Neural crest cell (in vitro differentiated cells): ENCODE measurements at places on chromosomes 7 and 10. TPM values are rescaled to one million over a fixed set of nuclear protein-coding genes. Genes with fewer than 3 reads are reported as not detected.

The PRPF18 gene
- 14.6 and 15.0 TPM in 2 replicates for total RNA-seq

The GFRA1 gene
- total RNA-seq: 72.4 and 72.8 TPM in 2 replicates

The CYP26C1 gene
- 0.30 and 0.37 TPM in 2 replicates for total RNA-seq

The SPDYE9 gene
- total RNA-seq: not detected in 2 replicates

The CPED1 gene
- total RNA-seq: 3.6 and 4.3 TPM in 2 replicates

The KCP gene
- total RNA-seq: 2.7 and 2.9 TPM in 2 replicates

DNA sequence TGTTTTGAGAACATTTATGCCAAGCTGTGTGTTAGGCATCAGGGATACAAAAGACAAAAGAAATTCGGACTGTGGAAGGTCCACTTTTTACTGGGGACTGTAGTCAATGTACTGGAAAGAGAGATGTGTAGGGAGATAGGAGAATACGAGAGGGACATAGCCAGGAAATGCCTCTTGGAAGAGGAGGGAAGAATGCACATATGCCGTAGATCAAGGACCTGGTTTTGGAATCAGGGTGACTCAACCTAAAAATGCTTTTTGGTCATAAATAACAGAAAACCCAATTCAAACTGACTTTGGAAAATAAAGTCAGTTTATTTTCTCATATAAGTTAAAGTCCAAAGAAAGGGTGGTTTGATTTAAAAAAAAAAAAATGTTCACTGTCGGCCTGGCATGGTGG lies 140.3 kb upstream of the TCF7L2 start:
- no peaks in the 10 kb centered on the region for H3K27me3 ChIP-seq
- DNase-seq: no peak
- no peak overlapping the region for H3K27ac ChIP-seq
- no peak overlapping the region for H3K4me3 ChIP-seq
- H3K4me1 ChIP-seq: peaks cover 65% of the 10 kb centered on the region

DNA sequence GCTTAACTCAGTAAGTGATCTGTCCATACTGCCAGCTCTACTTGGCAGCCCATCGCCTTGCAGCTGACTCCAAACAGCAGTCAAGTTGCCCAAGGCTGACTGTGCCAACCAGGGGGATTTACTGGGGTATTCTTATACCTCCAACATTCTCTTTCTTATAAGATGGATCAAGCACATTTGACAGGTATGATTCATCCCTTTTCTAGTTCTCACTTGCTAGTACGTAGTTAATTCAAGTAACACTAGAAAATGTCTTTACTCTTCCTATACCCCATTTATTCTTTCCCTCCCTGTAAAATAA lies 77.0 kb downstream of the SLC25A13 start:
- H3K4me3 ChIP-seq: no peak overlapping the region
- H3K36me3 ChIP-seq: peaks cover 3% of the 10 kb centered on the region
- H3K27me3 ChIP-seq: peaks cover 31% of the 10 kb centered on the region
- no peak overlapping the region for H3K27ac ChIP-seq
- DNase-seq: no peak

DNA sequence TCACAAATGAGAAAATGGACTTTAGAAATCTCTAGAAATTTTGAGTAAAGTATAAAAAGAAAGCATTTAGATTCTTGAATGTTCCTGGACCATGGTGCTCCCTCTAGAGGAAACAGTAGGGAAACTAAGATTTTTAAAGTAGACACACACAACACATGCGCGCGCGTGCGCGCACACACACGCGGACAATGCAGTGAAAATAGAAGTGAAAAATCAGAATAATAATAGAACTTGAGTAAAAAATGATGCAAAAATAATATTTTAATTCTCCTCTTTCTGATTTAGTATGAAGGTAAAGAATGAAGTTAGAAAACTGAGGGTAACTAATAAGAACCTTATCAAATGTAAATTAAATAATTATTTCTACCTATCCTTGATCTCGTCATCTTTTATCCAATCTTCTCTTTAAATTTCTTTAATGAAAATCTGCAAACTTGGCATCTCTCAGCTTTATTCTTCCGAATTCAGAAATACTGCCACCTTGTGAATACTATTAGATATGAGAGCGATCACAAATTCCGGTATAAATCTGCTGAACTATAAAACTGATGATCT lies 117.0 kb upstream of the AMPH start:
- H3K4me3 ChIP-seq: no peak overlapping the region
- H3K27ac ChIP-seq: no peak overlapping the region
- no peaks in the 10 kb centered on the region for H3K4me1 ChIP-seq
- peaks cover 15% of the 10 kb centered on the region for H3K36me3 ChIP-seq
- DNase-seq: no peak

DNA sequence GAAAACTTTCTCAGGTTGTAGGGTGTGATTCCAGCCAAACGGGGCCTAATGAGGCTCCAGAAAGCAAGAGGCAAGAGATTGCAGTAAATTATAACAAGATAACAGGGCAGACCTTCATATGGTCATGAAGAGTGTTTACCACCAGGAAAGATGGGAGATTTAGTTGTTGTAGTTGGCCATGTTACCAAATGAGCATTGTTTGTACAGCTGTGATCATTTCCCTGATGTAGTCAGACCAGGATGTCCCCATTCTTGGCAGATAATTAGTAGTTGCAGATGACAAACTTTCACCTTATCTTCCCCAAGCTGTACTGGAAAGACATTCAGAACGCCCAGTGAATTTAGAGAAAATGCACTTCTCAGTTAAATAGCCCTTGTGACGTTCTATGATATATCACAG lies 630.8 kb downstream of the ANKRD7 start:
- H3K27ac ChIP-seq: no peak overlapping the region
- DNase-seq: no peak
- no peaks in the 10 kb centered on the region for H3K27me3 ChIP-seq

DNA sequence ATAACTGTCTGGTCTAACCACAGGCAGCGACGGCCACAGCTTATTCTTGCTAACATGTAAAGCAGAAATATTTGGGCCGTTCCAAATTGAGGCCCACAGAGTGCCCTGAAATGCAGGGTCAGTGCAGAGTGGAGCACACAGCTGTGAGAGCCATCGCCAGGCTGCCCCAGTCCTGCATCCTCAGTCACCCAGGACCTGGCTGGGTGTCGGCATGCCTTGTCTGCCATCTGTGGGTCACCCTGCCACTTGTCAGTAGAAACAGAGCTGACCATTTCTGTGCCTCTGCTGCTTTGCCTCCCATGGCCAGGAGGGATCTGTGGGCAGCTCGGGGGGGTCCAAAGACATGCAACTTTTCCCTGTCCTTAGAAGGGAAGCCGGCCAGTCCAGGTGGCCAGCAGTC lies 57.3 kb upstream of the BTBD16 start:
- DNase-seq: no peak
- no peak overlapping the region for H3K27ac ChIP-seq
- peaks cover 4% of the 10 kb centered on the region for H3K4me1 ChIP-seq
- no peak overlapping the region for H3K4me3 ChIP-seq

DNA sequence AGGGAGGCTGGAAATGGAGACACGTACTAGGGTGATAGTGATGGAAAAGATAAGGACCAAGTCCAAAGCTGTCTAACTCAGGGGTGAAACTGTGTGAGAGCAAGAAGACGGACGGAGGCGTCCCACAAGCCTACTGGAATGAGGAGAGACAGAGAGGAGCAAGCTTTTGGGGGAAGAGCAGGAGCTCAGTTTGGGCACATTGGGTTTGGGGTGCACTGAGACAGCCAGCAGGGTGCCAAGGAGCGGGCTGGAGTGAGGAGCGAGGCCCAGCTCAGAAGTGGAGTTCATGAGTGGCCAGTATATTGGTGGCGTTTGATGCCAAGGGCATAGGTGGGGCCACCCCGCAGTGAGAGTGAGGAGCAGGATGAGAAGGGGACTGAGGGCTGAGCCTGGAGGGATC lies 22.6 kb downstream of the GHRHR start:
- no peak overlapping the region for H3K27ac ChIP-seq
- DNase-seq: no peak
- H3K4me1 ChIP-seq: peaks cover 59% of the 10 kb centered on the region
- no peaks in the 10 kb centered on the region for H3K36me3 ChIP-seq
- no peak overlapping the region for H3K4me3 ChIP-seq
- peaks cover 26% of the 10 kb centered on the region for H3K27me3 ChIP-seq

DNA sequence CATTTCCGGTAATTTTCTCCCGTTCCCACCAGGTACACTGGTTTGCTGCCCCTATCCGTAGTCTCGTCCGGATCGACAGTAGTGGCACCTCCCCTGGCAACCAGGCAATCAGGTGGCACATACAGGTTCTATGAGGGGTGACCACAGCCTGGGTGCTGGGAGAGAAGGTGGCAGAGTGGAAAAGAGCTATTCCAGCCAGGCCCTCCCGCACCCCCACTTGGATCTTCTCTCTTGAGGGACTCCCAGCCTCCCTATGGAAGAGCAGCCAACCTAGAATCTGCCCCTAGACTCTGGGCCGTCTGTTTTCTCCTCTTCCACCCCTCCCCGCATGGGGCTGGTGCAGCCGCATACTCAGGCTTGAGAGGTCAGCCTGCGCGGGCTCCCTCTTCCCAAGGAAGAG lies 58.6 kb downstream of the GPR26 start:
- H3K27ac ChIP-seq: no peak overlapping the region
- H3K4me1 ChIP-seq: peaks cover 9% of the 10 kb centered on the region
- no peak for DNase-seq
- H3K36me3 ChIP-seq: no peaks in the 10 kb centered on the region

- H3K27ac ChIP-seq: no peak overlapping the region
- H3K4me1 ChIP-seq: peaks cover 12% of the 10 kb centered on the region
- no peaks in the 10 kb centered on the region for H3K36me3 ChIP-seq
- no peak for DNase-seq
- H3K27me3 ChIP-seq: peaks cover 3% of the 10 kb centered on the region
- no peak overlapping the region for H3K4me3 ChIP-seq
Observed at GRCh38 chr10:99339077-99339476, 9.9 kb downstream of the CNNM1 start.

DNA sequence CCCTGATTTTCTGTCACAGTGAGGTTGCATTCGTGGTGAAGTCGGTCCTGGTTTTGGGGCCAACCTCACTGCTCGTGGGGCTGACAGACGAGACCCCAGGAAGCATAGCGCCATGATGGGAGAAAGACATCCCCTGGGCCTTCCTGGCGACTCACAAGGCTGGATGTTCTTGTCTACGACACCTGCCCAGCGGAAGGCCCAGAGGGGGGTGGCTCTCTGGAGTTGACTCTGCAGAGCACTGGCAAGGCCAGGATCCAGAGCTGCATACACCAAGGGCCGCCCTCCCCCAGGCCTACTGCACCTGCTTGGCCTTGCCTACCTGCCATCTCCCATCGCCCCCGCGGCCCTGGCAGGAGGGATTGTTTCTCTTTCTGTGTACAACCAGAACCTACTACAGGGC lies 608.9 kb downstream of the PTPRN2 start:
- H3K27me3 ChIP-seq: peaks cover 4% of the 10 kb centered on the region
- peaks cover 3% of the 10 kb centered on the region for H3K36me3 ChIP-seq
- DNase-seq: no peak
- H3K4me1 ChIP-seq: peaks cover 4% of the 10 kb centered on the region
- no peak overlapping the region for H3K27ac ChIP-seq

GRCh38 chr10:19532411-19532810 lies 283.8 kb upstream of the PLXDC2 start:
- no peak for DNase-seq
- no peaks in the 10 kb centered on the region for H3K27me3 ChIP-seq
- H3K4me1 ChIP-seq: no peaks in the 10 kb centered on the region
- H3K36me3 ChIP-seq: no peaks in the 10 kb centered on the region

DNA sequence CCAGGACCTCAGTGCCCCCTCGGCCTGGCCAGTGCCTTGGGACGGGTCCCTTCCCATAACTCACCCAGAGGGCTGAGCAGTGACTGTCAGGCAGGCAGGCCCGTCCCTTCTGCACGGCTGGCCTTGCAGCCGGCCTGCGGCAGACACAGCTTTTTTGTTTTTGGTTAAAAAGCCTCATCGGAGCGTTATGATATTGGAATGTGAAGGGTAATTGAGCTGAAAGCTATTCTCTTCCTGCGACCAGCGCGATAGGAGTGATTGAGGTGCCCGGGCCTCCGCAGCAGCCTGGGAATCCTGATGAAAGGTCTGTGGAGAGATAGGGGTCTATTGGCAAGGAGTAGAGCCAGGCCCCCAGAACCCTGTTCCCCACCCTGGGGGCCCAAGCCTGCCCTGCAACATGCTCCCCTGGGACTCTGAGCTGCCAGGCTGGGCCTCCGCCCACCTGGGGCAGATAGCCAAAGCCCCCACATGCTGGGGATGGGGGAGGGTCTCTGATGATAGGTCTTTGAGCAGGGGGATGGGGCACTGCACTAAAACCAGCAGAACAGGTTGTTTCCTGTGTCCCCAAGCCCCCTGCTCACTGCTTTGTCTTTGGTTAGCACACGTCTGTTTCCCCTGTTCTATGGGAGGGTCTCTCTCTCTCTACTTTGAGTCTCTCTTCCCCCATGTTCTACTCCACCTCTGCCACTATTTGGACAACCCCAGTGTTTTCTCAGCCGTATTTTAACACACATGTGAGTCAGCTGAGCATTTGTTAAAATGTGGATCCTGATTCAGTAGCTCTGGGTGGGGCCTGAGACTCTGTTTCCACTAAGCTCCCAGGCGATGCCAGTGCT lies 131.9 kb downstream of the CDH23 start:
- H3K4me1 ChIP-seq: peaks cover 49% of the 10 kb centered on the region
- H3K36me3 ChIP-seq: no peaks in the 10 kb centered on the region
- H3K27me3 ChIP-seq: no peaks in the 10 kb centered on the region
- peak overlapping the region; percentile 68 for H3K4me3 ChIP-seq

- H3K36me3 ChIP-seq: no peaks in the 10 kb centered on the region
- H3K27ac ChIP-seq: peak overlapping the region; percentile 19
- H3K27me3 ChIP-seq: no peaks in the 10 kb centered on the region
Observed at GRCh38 chr10:31207636-31208035, 111.4 kb upstream of the ZEB1 start.

DNA sequence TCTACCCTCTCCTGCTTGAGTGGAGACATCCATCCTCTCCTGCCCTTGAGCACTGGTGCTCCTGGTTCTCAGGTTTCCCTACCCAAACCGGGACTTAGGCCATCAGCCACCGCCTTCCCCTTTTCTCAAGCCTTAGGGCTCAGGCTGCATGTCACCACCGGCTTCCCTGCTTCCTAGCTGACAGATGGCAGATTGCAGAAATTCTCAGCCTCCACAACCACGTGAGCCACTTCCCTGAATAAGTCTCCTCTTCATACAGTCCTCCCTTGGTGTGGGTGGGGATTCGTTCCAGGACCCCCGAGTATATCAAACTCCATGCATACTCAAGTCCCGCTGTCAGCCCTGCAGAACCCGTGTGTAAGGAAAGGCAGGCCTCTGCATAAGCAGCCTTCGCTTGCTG lies 203.5 kb upstream of the ZNF32 start:
- no peak overlapping the region for H3K27ac ChIP-seq
- no peak overlapping the region for H3K4me3 ChIP-seq
- H3K27me3 ChIP-seq: no peaks in the 10 kb centered on the region
- no peaks in the 10 kb centered on the region for H3K36me3 ChIP-seq
- no peak for DNase-seq

GRCh38 chr7:26667514-26668133 lies 196.8 kb downstream of the SKAP2 start:
- no peaks in the 10 kb centered on the region for H3K36me3 ChIP-seq
- H3K27ac ChIP-seq: no peak overlapping the region
- peaks cover 26% of the 10 kb centered on the region for H3K27me3 ChIP-seq
- peak; percentile 70 for DNase-seq
- no peak overlapping the region for H3K4me3 ChIP-seq
